ENCODE measurements at places on chromosomes 1 and 21.
A peak's percentile ranks its signal among the peaks of the same experiment; 100 is the strongest.

- DNase-seq = no peak
Observed at GRCh38 chr1:169466259-169467230, 19.2 kb downstream of the SLC19A2 start.

GRCh38 chr1:18280956-18281355 lies 173.4 kb downstream of the IGSF21 start:
- DNase-seq = no peak

DNA sequence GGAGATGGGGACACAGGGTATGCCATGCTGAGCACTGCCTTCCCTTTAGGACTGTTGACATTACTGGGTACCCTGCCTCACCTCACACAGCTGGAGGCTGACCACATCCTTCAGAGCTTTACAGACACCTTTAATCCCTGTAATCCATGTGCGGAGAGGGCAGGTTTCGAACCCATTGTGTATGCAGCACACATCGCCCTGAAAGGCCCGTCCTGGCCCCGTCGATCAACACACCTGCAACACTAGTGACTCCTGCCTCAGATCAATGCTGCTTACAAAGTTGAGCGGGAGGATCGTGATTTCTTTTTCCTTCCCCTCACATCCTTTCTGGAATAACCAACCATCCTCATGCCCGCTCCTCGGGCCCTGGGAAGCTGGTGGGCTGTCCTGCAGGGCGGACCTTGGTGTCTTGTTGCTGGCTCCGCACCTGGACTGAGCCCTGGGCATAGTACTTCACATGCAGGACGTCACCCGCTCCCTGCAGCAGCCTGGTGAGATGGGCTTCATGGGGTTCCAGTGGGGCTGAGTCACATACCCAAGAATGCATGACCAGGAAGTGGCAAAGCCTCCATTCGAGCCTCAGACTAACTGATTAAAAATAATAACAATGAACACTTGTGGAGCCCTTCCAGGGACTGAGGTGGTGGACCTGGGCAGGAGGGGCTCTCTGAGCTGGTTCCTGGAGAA lies 403.6 kb downstream of the PTPRU start:
- DNase-seq = no peak

GRCh38 chr1:224589006-224589405 lies 27.1 kb upstream of the CNIH3 start:
- no peak for DNase-seq

DNA sequence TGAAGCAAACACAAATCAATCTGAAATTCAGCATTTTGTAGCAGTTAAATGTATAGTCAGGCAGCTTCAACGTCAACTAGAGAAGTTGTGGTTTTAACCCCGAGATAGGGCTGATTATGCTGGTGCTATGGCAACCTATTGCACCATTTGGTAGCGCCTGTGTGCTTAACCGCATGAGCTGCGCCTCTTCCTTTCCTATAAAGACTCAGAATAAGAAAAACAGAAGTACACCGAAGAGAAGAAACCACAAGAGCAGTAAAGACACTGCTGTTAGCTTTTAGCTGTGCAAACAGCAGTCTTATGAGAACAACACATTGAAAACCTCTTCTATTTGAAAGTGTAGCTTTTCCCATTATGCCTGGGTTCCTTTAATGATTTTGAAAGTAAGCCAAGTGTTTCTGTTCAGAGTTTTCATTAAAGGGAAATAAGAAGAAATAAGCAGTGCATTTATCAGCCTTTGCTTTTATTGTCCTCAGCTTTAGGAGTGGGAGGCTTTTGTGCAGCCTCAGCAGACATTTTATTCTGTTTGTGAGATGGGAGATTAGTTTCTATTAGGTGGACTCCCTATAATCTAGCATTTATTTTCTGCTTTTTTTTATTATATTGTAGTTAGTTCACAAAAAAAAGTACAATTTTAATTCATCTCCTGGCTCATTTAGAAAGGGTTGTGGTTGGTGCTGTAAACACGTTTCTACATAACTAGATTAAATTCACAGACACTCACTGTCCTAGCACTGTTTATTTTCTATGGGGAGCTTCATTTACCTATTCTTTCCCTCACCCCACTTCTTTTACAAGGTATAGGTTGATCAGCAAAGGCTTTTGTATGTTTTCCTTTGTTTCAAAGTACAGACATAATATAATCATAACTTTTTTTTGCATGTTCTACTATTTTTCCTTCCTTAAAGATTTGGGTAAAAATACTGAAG lies 43.3 kb downstream of the PTPRC start:
- peak; percentile 77 for DNase-seq

DNA sequence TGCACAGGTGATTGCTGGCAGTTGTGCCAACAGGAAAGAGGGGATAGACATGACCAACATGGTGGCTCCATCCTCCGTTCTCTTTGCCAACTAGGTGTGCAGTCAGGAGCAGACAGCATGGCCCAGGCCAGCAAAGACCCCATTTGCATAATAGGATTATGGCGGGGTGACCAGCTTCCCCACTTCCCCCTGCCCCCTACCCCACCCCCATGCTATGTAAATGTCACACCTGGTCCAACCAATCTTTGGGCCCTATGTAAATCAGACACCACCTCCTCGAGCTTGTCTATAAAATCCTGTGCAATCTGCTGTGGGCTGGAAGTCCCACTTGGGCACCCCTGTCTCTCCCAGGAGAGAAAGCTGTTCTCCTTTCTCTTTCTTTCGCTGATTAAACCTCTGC lies 146.0 kb downstream of the SLC30A10 start:
- no peak for DNase-seq

GRCh38 chr1:85398391-85399064 lies 66.4 kb downstream of the DDAH1 start:
- DNase-seq = no peak

- DNase-seq = no peak
Observed at GRCh38 chr1:7962014-7962335, 464 bp downstream of the PARK7 start.

GRCh38 chr1:20823845-20824244 lies 36.7 kb upstream of the HP1BP3 start:
- no peak for DNase-seq

DNA sequence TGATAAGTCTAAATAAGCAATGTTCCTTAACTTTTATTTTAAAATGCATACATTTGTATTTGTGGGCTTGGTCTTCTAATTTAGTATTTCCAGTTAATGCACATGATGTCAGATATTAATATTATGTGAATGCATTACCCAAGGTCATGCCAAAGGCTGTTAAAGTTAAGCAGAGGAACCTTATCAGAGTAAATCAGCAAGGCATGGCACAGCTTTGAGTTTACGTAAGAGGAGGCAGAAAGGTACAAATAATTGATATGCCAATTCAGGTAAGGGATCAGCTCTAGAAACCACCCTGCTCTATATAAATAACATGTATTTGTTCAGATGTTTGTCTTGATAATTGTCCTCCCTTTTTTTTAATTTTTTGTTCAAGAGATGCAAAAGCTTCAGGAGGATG lies 64.5 kb upstream of the CHRM3 start:
- DNase-seq = no peak

- DNase-seq = no peak
Observed at GRCh38 chr1:40226192-40226591, 21.5 kb upstream of the TMCO2 start.

GRCh38 chr1:24345334-24345733 lies 26.2 kb downstream of the GRHL3 start:
- no peak for DNase-seq

GRCh38 chr1:157371221-157371620 lies 181.1 kb downstream of the FCRL5 start:
- DNase-seq = no peak

- no peak for DNase-seq
Observed at GRCh38 chr1:206797534-206798383, 25.5 kb upstream of the IL10 start.

GRCh38 chr21:16554503-16554902 lies 824.7 kb downstream of the USP25 start:
- DNase-seq = no peak

All from T follicular helper cell (primary cell).